ENCODE measurements at places on chromosomes 5 and 9.

DNA sequence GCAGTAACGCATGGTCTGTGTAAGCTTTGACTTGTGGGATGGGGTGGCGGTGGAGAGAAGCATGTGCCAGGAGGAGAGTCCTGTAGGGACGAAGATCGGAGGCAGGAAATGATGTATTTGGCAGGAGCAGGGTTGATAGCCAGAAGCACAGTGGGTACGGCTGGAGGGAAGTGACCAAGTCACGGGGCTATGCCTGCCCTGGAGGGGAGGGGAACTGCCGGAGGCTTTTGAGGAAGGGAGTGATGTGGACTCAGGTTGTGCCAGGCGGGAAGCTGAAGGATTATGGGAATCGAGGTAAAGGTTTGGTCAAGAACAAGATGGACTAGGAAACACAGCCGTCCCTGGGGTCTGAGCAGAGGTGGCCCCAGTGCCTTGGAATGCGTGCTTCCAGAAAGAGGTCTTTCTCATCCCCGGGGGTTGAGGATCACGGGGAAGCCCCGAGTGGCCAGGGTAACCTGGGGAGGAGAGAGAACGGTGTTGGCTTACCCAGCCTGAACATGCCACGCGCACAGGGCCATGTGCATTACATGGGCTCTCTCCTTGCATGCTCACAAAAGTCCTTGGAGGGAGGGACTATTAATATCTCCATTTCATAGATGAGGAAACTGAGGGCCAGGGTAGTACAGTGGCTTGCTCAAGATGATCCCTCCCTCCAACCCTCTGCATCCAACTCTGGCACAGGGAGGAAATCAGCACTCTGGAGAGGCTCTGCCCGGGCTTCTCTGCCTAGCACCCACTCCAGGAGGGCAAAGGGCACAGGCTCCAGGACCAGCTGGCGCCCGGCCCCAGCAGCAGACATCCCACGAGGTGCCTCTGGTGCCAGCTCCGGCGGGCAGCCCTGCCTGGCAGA, 253.8 kb downstream of the PBX3 start:
- peak; percentile 56 for DNase-seq

GRCh38 chr5:93252165-93252564, 328.9 kb downstream of the NR2F1-AS1 start:
- no peak for DNase-seq

- DNase-seq: no peak
Observed at GRCh38 chr5:64497386-64497785, 8.4 kb upstream of the RGS7BP start.

- DNase-seq: no peak
Observed at GRCh38 chr5:136043551-136043950, 14.8 kb downstream of the TGFBI start.

- no peak for DNase-seq
Observed at GRCh38 chr9:94643176-94643575, 3.9 kb upstream of the FBP1 start.

DNA sequence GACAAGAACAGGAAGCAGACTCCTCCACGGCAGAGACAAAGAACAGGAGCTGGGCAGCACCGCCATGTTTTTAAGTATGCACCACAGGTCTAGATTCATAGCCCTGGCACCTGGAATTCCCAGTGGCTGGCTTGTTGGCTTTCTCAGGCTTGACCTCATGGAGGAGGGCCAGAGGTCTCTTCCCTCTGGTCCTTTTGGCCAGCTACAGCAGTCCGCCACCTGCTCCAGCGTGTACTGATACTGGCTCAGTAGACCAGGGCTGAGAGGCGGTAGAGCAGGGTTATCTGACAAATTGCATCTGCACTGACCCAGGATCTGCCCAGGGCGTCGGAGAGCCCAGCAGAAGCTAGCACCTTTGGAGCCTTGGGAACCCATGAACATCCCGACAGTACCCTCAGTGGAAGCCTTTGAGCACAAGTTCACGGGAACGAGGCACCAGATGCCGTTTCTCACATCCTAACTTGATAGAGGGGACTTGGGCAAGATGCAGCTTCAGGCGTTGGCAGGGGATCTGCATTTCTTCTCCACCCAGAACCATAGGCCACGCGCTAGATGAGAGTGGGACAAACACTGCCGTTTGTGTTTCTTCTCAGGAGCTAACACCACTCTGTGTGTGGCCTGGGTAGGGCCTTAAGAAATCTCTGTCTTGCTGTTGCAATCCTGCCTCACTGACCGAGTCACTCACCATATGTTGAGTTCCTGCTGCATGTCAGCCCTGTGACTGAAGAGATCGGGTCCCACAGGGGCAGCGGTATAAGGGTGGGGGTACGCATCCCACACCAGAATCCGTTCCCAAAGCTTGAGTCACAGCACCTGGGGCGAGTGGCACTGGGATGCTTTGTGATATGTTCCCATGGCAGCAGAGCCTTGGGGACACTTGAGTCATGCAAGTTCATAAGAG, 90.3 kb upstream of the OTULINL start:
- peak; percentile 82 for DNase-seq

- DNase-seq: no peak
Observed at GRCh38 chr5:142315096-142315900, 9.5 kb downstream of the SPRY4 start.

- DNase-seq: no peak
Observed at GRCh38 chr5:142478113-142478512, 153.3 kb upstream of the SPRY4 start.

- no peak for DNase-seq
Observed at GRCh38 chr9:70486127-70486526, 71.7 kb upstream of the KLF9 start.

DNA sequence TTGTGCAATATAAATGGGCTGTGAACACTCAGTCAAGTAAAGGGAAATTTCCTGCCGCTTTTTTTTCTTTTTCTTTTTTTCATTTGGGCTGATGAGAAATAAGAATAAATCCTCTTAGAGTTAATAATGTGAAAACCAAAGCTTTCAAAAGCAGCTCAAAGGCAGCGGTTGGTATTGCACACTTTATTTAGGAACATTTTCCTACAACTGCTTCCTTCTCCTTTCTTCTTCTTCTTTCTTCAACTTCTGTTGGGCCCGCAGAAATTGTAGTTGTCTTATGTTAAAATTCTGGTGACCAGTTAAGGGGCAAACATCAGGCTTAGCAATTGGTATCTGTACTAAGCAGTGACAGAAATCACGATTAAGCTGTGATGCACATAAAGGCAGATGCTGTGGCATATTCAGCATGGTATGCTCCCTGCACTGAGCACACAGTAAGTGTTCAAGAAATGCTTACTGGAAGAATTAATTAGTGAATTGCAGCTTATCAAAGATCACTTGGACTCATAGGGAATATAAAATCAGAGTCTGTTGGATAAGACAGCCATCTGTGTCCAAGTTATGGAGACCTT, 85.4 kb downstream of the ANKRD55 start:
- DNase-seq: no peak

DNA sequence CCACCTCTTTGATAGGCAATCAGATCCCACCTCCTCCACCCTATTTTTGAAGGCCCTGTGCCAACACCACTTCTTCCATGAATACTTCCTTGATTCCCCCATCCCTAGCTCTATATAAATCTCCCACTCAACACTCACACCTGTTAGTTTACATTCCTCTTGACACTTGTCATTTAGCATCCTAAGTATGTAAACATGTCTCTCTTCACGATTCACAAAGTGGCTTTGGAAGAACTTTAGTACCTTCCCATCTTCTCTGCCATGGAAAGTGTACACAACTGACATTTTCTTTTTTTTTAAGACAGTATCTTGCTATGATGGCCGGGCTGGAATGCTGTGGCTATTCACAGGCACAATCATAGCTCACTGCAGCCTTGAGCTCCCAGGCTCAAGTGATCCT, 1.5 kb upstream of the FXN start:
- DNase-seq: no peak

DNA sequence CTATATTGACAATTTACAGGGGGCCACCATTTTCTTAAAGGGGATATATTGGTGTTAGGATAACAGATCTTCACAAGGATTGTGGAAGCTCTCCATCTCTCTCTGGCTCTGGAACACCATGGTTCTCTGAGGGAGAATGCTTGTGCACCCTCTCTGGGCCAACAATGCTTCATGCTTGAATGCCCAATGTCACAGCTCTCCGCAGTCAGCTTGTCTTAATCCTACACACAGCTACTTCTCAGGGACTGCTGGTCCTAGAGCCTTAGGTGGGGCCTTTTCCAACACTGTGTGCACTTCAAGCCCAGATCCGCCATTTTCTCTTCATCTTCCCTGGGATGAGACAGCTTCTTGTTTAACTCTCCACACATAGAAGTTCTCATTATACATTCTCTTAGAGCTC, 6.9 kb upstream of the PDLIM4 start:
- DNase-seq: no peak

GRCh38 chr5:68930139-68930538, 163.7 kb upstream of the SLC30A5 start:
- no peak for DNase-seq

DNA sequence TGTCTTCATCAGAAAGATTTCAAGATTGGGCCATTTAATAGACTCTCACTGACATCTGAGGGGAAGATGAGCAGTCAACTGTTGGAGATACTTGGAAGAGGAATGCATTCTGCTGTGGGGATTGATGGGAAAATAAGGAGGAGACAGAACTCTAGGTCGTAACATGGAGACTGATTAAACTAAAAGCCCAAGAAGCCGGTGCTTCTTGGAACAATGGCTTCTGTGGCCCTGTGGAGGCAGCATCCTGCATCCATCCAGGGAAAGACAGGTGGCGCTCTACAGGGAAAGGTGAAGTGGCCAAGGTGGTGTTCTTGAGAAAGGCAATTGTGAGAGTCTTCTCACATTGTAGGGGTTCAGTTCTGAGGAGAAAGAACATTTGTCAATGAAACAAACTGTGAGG, 31.3 kb downstream of the ZFAND5 start:
- DNase-seq: no peak

DNA sequence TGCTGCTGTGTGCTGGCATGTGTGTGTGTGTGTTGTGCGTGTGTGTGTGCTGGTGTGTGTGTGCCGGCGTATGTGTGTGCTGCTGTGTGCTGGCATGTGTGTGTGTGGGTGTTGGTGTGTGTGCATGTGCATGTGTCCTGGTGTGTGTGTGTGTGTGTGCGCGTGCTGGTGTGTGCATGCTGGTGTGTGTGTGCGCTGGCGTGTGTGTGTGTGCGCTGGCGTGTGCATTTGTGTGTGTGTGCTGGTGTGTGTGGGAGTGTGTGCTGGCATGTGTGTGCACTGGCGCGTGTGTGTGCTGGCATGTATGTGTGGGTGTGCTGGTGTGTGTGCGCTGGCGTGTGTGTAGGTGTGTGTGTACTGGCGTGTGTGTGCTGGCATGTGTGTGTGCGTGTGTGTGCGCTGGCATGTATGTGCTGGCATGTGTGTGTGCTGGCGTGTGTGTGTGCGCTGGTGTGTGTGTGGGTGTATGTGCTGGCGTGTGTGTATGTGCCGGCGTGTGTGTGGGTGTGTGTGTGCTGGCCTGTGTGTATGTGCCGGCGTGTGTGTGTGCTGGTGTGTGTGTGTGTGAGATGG, 20.1 kb downstream of the UNC5A start:
- DNase-seq: no peak

All from osteoblast (primary cell).